K562 (cell line): ENCODE measurements at places on chromosomes 4 and X. TPM values are rescaled to one million over a fixed set of nuclear protein-coding genes. Genes with fewer than 3 reads are reported as not detected.

The NEUROG2 gene
- total RNA-seq = 0.07 TPM in 1 of 2 replicates, not detected in the other

GRCh38 chr4:2728221-2728620 is 27.9 kb downstream of the TNIP2 start:
- H3K4me1 ChIP-seq = no peaks in the 10 kb centered on the region
- H3K27ac ChIP-seq = no peak overlapping the region
- peaks cover 39% of the 10 kb centered on the region; the same call in 2 of the 3 replicates for H3K36me3 ChIP-seq
- no peak for DNase-seq
- no peaks in the 10 kb centered on the region for H3K27me3 ChIP-seq

The GRID2 gene
- not detected in 2 replicates for total RNA-seq

The FAT1 gene
- total RNA-seq = 30.0 and 31.4 TPM in 2 replicates

- no peak for DNase-seq
- H3K36me3 ChIP-seq = peaks cover 15% of the 10 kb centered on the region; the same call in 1 of the 3 replicates
- H3K27me3 ChIP-seq = no peaks in the 10 kb centered on the region
- peak overlapping the region; percentile 89 for H3K27ac ChIP-seq
Observed at GRCh38 chrX:54044877-54045338, 635 bp upstream of the PHF8 start.

- no peak for DNase-seq
- no peaks in the 10 kb centered on the region for H3K4me1 ChIP-seq
- H3K4me3 ChIP-seq = no peak overlapping the region
- H3K27ac ChIP-seq = no peak overlapping the region
- no peaks in the 10 kb centered on the region for H3K36me3 ChIP-seq
Observed at GRCh38 chr4:117814277-117815246, 219.7 kb upstream of the NDST3 start.

The CXCL11 gene
- 4.0 and 4.5 TPM in 2 replicates for total RNA-seq

- no peak overlapping the region for H3K4me3 ChIP-seq
- H3K27ac ChIP-seq = no peak overlapping the region
- peak; percentile 51 for DNase-seq
- H3K4me1 ChIP-seq = no peaks in the 10 kb centered on the region
Observed at GRCh38 chrX:30935985-30936384, 46.9 kb upstream of the TAB3 start.

The CCSER1 gene
- not detected in 2 replicates for total RNA-seq

DNA sequence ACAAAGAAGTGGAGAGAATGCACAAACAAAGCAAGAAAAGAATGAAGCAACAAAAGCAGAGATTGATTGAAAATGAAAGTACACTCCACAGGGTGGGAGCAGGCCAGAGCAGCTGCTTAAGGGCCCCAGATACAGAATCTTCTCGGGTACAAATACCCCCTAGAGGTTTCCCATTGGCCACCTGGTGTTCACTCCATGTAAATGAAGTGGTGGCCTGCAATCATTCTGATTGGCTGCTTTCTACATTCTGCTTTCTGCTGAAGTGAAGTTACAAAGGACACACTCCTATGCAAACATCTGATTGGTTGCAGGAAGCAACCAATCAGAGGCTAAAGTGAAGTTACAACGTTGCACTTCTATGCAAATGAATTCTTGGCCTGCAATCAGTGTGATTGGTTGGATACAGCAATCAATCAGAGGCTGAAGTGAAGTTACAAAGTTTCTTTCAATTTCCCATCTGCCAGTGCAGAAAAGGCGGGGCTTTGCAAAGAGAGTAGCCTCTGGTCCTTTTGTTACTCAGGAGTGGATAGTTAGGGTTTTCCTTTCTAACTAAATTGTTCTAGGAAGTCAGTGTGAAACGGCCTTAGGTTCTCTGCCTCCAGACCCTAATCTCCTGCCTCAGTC is 19.0 kb upstream of the GPC4 start:
- H3K36me3 ChIP-seq = no peaks in the 10 kb centered on the region
- H3K27ac ChIP-seq = no peak overlapping the region
- DNase-seq = peak; percentile 2
- no peaks in the 10 kb centered on the region for H3K27me3 ChIP-seq

- no peak overlapping the region for H3K4me3 ChIP-seq
- no peak for DNase-seq
- H3K36me3 ChIP-seq = no peaks in the 10 kb centered on the region
Observed at GRCh38 chrX:115040417-115040816, 23.0 kb upstream of the IL13RA2 start.

DNA sequence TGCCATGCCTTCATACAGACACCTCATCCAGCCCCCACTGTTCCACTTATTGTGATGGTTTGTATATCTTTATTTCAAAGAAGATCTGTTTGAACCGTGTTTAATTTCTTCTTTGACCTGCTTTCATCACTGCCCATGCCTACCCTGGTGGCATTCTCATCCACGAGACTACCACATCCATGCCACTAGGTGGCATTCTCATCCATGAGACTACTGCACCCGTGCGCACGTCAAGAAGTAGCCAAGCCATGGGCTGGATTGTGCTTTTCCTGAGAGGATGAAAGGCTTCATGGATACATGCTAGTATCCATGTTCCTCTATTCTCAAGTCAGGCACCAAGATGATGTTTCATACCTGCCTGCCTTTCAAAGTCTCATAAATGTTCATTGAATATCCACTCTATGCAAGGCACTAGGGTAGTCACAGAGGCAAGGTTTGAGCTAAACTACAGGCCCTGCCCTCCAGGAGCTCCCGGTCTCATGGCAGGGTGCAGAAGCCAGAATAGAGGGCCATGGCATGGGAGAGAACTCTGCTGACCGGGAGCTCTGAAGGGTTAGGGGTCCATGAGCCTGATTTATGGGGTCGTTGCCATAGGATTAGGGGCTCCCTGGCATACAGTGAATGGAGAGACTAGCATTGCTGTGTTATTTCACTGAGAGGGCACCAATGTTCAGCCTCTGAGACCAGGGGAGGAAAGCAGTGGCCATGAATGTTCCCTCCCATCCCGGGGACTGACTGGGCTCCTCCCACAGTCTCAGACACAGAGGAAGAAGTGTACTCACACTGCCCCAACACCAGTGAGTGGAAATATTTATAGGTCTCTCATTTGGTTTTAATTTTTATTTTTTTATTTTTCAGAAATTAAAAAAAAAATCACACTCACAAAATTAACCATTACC is 24.8 kb upstream of the EOLA2 start:
- H3K4me1 ChIP-seq = peaks cover 3% of the 10 kb centered on the region; the same call in 1 of the 3 replicates
- H3K27me3 ChIP-seq = no peaks in the 10 kb centered on the region
- no peak overlapping the region for H3K4me3 ChIP-seq
- DNase-seq = peak; percentile 14
- H3K27ac ChIP-seq = no peak overlapping the region
- H3K36me3 ChIP-seq = peaks cover 12% of the 10 kb centered on the region; the same call in 2 of the 3 replicates

GRCh38 chr4:6799091-6799490 is 16.6 kb downstream of the KIAA0232 start:
- H3K27me3 ChIP-seq = no peaks in the 10 kb centered on the region
- peaks cover 52% of the 10 kb centered on the region for H3K36me3 ChIP-seq
- no peak for DNase-seq
- peaks cover 5% of the 10 kb centered on the region; the same call in 2 of the 3 replicates for H3K4me1 ChIP-seq
- H3K27ac ChIP-seq = 0 out of 3 replicates have a peak overlapping the region, but pooled peaks have one; percentile 13

- peak overlapping the region; percentile 90 for H3K27ac ChIP-seq
- H3K36me3 ChIP-seq = peaks cover 44% of the 10 kb centered on the region
- peaks cover 18% of the 10 kb centered on the region for H3K4me1 ChIP-seq
- H3K27me3 ChIP-seq = no peaks in the 10 kb centered on the region
- peak; percentile 44 for DNase-seq
Observed at GRCh38 chr4:55397520-55398321, 2.0 kb downstream of the TMEM165 start.

GRCh38 chr4:1411436-1412375 is 5.5 kb upstream of the NKX1-1 start:
- peaks cover 4% of the 10 kb centered on the region for H3K27me3 ChIP-seq
- no peak for DNase-seq
- H3K4me3 ChIP-seq = no peak overlapping the region
- peaks cover 6% of the 10 kb centered on the region; the same call in 2 of the 3 replicates for H3K4me1 ChIP-seq
